ENCODE measurements at places on chromosomes 4 and X.

DNA sequence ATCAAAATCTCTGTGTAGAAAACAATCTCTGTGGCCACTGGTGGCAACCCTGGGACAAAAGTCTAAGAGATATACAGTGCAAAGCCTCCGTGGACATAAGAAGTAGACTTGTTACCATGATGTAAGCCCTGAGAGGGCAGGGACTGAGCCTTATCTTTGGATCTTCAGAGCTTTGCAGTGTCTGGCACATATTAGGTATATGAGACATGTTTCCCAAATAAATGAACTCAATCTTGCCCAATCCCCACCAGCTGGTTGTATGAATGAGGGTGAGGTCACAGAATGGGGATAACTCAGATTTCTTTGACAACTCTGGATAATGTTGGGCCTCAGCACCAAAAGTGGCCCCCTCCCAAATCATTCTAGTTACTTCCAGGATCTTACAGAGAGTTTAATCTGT lies 511.4 kb upstream of the DIPK2B start:
- DNase-seq, result no peak

DNA sequence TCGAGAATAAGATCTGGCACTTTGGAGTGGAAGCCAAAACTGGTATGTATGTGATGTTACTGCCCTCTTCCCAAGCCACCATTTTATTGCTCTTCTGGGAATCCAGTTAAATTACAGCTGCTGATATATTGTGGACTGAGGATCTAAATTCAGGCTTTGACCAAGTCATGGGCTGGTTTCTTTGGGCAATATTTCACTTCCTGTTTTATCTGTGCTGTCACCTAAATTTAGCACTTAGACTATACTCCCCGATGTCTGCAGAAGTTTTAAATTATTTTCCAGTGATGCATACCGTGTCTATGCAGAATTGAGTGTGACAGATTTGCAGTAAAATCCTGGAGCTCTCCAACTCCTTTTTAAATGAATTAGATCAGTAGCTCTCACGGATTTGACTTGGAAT lies 100.0 kb downstream of the TEX13A start:
- DNase-seq, result no peak

DNA sequence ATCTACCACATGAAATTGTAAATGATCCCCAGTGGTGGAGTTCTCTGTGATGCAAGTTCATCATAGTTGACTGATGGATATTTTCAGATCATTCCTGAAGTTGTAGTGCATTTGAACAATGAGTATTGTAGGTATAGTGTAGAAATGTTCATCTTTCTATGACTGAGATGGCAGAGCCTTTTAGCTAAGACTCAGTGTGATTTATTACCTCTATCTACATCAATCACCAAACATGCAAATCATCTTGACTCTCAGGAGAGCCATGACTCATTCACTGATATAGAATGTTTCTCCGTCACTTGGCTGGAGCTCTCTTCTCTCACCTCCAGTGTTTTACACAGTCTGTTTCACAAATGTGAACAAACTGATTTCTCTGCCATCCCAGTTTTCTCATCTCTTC lies 392.6 kb downstream of the IL1RAPL1 start:
- no peak for DNase-seq

- DNase-seq, result no peak
Observed at GRCh38 chr4:169249214-169249973, 21.4 kb downstream of the SH3RF1 start.

- no peak for DNase-seq
Observed at GRCh38 chr4:11446155-11446811, 17.6 kb upstream of the HS3ST1 start.

- DNase-seq, result no peak
Observed at GRCh38 chr4:132297346-132297745, 851.7 kb upstream of the PCDH10 start.

GRCh38 chr4:48898733-48899431 lies 7.7 kb downstream of the OCIAD2 start:
- no peak for DNase-seq

GRCh38 chr4:53614591-53614990 lies 23.3 kb upstream of the LNX1 start:
- no peak for DNase-seq

- no peak for DNase-seq
Observed at GRCh38 chr4:66204534-66205247, 534.4 kb upstream of the EPHA5 start.

- no peak for DNase-seq
Observed at GRCh38 chr4:105936901-105937300, 41.6 kb downstream of the NPNT start.

DNA sequence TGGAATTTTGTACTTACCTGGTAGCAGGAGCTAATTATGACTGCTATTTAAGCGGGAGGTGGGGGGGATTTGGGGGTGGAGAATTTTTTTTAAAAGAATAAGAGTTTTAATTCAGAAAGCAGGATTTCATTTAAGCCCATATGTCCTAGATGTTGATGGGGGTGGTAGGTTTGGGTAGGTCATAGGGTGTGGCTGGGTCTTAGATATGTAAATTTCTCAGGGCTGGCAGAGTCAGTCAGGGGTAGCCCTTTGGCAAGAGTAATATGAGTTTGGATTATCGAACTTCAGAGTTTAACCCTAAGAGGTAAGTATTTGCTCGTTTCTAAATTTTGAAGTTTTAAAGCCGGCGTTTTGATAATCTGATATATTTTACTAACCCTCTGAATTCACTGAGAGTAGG lies 35.2 kb upstream of the COX18 start:
- DNase-seq, result no peak

- DNase-seq, result no peak
Observed at GRCh38 chr4:22045051-22045630, 96.6 kb upstream of the KCNIP4 start.

GRCh38 chrX:16213961-16214360 lies 46.7 kb downstream of the MAGEB17 start:
- DNase-seq, result no peak

DNA sequence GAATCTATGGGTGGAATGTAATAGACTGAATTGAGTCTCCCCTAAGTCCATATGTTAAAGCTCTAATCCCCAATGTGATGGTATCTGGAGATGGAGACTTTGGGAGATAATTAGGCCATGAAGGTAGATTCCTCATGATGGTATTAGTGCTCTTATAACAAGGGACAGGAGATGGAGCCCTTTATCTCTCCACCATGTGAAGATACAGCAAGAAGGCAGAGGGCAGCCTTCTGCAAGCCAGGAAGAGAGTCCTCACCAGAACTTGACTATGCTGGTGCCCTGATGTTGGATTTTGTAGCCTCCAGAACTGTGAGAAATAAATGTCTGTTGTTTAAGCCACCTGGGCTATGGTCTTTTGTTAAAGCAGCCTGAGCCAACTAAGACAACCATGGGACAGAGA lies 76.4 kb upstream of the F8A3 start:
- no peak for DNase-seq

DNA sequence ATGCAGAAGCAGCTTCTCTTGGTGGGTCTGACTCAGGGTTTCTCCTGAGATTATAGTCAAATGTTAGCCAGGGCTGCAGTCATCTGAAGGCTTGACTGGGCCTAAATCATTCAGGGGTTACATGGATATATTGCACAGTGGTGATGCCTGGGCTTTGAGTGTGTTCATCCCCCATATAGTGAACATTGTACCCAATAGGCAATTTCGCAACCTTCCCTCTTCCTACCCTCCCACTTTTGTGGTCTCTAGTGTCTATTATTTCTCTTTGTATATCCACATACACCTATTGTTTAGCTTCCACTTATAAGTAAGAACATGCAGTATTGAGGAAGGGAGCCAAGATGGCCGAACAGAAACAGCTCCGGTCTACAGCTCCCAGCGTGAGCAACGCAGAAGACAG lies 90.3 kb upstream of the CAMK2D start:
- no peak for DNase-seq

GRCh38 chr4:959338-960139 lies 13.8 kb downstream of the DGKQ start:
- DNase-seq, result no peak

GRCh38 chrX:133653358-133653757 lies 238.1 kb upstream of the GPC4 start:
- DNase-seq, result no peak

GRCh38 chrX:112190646-112191045 lies 108.1 kb upstream of the TRPC5 start:
- DNase-seq, result no peak

DNA sequence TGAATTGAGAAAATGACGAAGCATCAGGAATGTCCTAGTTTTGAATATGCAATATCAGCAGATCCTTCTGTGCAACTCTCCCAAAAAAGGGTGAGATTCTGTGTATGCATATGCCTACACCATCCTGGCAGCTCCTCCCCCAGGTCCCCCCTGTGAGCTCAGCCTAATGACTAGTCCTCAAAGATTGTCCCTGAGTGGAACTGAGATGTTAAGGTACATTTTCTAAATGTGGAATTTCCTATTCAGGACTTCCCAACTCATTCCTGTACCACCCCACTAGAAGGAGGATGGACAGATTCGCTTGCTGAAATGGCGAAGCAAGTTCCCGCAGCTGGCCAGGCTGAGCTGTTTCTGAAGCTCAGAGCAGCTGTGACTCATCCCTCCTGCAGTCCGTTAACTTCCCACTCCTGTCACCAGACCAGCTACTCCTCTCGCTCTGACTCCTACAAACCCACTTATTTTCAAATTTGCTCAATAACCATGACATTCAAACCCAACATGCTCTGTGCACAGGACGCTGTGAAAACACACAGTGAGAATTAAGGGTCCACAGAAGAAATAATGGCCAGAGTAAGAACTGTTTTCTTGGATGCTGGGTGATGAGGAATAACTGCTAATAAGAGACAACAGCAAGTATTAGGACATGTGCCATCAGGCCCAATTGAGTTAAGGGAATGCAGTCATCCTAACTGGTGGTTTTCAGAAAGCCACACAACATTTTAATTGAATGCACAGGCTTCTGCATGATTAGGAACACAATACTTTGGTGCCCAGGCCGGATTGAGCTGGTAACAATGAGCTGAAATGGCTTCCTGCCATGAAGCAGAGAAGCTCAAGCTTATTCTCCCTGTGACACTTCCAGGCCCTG lies 40.0 kb upstream of the IRF2 start:
- DNase-seq, result peak; percentile 79

DNA sequence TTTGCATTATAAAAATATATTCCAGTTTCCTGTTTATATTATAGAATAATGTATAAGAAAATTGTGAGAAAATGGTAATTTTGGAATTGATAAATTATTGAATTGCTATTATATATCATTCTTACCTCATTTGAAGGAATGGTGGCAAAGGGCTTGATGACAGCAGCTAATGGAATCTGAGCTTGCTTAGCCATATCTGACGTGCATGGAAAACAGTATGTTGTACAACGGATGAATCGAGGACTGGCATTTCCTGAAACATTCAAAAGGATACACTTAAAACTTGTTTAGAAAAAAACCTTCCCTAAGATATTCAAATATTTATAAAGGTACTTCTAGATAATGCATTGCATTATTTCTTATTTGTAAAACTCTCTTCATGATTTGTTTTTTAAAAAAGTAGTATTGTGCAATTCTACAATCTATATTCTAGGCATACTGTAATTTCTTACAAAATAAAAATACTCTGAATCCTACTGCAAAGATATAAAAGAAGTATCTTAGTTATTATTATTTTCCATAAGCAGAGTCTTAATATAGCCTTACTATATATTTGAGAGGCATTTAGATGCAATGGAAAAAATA lies 38.3 kb downstream of the SEC24D start:
- DNase-seq, result no peak

GRCh38 chr4:112564706-112565270 lies 48.8 kb upstream of the NEUROG2 start:
- DNase-seq, result no peak

- DNase-seq, result no peak
Observed at GRCh38 chr4:70571772-70572171, 20.3 kb upstream of the AMBN start.

GRCh38 chr4:13907255-13907751 lies 279.8 kb upstream of the BOD1L1 start:
- no peak for DNase-seq

DNA sequence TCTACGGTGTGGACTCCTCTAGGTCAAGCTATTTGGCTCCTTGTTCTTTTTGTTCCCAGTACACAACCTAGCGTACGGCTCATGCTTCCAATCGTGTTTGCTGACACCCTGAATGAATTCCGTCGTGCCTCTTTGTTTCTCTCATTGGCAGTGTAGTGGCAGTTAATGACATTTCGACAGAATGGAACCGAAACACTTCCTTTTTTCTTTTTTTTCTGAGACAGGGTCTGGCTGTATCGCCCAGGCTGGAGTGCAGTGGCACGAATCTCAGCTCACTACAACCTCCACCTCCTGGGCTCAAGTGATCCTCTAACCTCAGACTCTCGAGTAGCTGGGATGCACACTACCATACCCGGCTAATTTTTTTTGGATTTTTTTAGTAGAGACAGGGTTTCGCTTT lies 113.3 kb upstream of the ATP6AP2 start:
- no peak for DNase-seq

- no peak for DNase-seq
Observed at GRCh38 chr4:156773648-156774357, 197.8 kb downstream of the PDGFC start.

DNA sequence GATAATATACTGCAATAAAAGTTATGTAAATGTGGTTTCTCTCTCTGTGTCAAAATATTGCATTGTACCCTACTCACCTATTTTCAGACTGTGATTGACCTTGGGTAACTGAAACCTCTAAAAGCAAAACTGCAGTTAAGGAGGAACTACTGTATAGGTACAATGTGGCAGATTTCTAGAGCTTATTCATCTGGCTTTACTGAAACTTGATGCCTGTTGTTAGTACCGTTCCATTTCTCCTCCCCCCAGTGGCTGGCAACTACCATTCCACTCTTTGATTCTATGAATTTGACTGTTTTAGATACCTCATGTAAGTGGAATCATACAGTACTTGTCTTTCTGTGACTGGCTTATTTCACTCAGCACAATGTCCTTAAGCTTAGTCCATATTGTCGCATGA lies 61.9 kb downstream of the HOPX start:
- DNase-seq, result no peak

DNA sequence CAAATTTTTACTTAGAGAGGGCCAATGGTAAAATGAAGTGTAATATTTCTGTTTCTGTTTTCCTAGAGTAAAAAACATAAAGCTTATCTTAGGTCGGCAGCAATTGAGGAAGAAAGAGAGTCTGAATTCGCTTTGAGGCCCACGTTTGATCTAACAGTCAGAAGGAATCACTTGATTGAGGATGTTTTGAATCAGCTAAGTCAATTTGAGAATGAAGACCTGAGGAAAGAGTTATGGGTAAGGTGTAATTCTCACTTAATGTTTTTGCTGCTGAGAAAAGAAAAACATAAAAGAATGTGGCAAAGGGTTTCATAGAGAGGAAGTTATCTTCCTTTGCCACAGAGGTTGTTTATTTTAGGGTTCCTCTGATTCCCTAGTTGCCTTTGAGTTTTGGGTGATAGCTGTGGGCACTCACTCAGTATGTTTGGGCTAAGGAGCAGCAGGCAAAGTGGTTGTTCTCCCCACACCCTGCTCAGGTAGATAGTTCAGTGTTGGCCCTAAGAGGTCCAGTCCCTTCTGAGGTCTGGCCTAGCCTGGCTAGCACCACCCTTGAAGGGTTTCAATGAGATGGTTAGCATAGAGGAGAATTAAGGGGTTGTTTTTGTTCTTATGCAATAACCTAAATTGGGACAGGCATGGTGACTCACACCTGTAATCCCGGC lies 32.3 kb downstream of the HERC5 start:
- no peak for DNase-seq
